ENCODE measurements at places on chromosomes 7 and 10.

DNA sequence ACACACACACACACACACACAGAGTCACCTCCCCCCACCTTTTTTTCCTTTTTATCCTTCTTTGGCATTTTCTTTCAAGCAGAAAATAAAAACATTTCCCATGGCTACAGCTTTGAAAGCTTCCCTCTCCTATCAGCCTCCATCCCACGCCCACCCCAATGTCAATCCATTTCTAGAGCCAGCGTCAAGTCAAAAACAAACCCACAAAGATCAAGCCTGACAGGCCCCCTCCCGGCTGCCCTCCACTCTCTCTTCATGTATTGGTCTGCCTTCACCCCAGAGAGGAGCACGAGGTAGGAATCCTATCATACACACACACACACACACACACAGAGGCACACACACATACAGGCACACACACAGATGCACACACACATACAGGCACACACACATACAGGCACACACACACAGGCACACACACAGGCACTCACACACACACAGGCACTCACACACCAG is 8.0 kb upstream of the TNRC18 start:
- DNase-seq = no peak
- peaks cover 42% of the 10 kb centered on the region for H3K27me3 ChIP-seq
- no peak overlapping the region for H3K27ac ChIP-seq
- H3K4me1 ChIP-seq = peaks cover 41% of the 10 kb centered on the region

- DNase-seq = peak; percentile 73
- H3K4me3 ChIP-seq = no peak overlapping the region
- H3K4me1 ChIP-seq = peaks cover 19% of the 10 kb centered on the region
- H3K27me3 ChIP-seq = no peaks in the 10 kb centered on the region
- H3K36me3 ChIP-seq = no peaks in the 10 kb centered on the region
- no peak overlapping the region for H3K27ac ChIP-seq
Observed at GRCh38 chr7:2477447-2478398, 1.5 kb upstream of the GRIFIN start.

- H3K4me3 ChIP-seq = no peak overlapping the region
- no peak overlapping the region for H3K27ac ChIP-seq
- peaks cover 10% of the 10 kb centered on the region for H3K4me1 ChIP-seq
- H3K27me3 ChIP-seq = no peaks in the 10 kb centered on the region
- H3K36me3 ChIP-seq = no peaks in the 10 kb centered on the region
Observed at GRCh38 chr10:488933-489215, 200.6 kb downstream of the DIP2C start.

GRCh38 chr10:72490951-72491350 is 134.9 kb downstream of the MICU1 start:
- no peak overlapping the region for H3K27ac ChIP-seq
- no peaks in the 10 kb centered on the region for H3K27me3 ChIP-seq
- H3K36me3 ChIP-seq = no peaks in the 10 kb centered on the region

- no peaks in the 10 kb centered on the region for H3K36me3 ChIP-seq
- H3K4me3 ChIP-seq = no peak overlapping the region
- DNase-seq = no peak
Observed at GRCh38 chr10:9140373-9140772, 1085.9 kb downstream of the GATA3 start.

- no peak for DNase-seq
- H3K4me1 ChIP-seq = no peaks in the 10 kb centered on the region
- no peaks in the 10 kb centered on the region for H3K27me3 ChIP-seq
- no peak overlapping the region for H3K27ac ChIP-seq
- no peak overlapping the region for H3K4me3 ChIP-seq
Observed at GRCh38 chr10:34498821-34499220, 316.3 kb downstream of the PARD3 start.

- H3K27me3 ChIP-seq = no peaks in the 10 kb centered on the region
- DNase-seq = no peak
- no peak overlapping the region for H3K4me3 ChIP-seq
Observed at GRCh38 chr10:127939786-127940330, 33.0 kb downstream of the PTPRE start.

All from natural killer cell (primary cell).